ENCODE measurements at places on chromosomes 13 and 19.
A peak's percentile ranks its signal among the peaks of the same experiment; 100 is the strongest.

DNA sequence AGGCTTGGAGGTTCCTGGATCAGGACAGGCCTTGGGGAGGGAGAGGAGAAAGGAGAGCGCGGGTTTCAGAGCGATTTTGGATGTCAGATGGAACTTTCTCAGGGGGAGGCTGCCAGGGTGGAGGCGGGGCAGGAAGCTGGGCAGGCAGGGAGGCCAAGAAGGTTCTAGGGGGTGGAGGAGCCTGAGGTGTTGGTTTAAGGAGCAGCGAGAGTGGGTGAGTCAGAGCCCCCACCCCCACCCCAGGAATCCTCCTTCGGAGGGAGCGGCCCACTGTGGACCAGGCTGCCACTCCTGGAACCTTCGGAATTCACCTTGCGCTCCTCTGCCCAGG is 15.9 kb upstream of the NOP53 start:
- no peak for DNase-seq

- DNase-seq = no peak
Measured at GRCh38 chr13:45630791-45631190, 15.3 kb upstream of the ERICH6B start.

DNA sequence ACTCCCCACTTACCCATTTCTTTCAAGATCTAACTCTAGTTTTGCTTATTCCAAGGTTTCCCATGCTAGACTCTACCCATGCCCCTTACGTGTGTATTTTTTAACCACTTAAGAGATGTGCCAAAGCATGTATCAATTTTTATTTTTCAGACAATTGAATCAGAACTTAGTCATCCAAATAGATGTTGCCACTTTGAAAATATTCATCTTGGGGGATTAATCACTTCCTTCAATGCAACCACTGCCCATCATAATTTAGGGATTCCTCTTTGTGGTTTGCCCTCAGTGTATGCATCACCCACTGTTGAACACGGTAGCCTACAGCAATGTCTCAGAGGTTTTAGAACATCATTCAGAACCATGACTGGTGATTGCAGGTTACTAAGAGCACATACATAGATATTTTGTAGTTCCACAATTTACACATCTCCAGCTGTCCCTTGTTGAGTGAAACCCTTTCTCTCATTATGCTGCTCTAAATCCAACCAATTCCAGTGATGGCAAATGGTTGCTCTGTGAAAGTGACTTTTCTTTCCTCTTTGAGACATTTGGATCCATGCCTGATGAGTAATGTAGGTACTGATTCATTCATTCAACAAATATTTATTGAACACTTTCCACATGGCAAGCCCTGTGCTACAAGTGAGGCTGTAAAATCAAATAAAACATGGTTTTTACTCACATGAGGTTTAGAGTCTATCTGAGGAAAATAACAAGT is 60.6 kb upstream of the SERP2 start:
- DNase-seq = no peak

- no peak for DNase-seq
Measured at GRCh38 chr19:39826311-39826945, 7.5 kb downstream of the DYRK1B start.

DNA sequence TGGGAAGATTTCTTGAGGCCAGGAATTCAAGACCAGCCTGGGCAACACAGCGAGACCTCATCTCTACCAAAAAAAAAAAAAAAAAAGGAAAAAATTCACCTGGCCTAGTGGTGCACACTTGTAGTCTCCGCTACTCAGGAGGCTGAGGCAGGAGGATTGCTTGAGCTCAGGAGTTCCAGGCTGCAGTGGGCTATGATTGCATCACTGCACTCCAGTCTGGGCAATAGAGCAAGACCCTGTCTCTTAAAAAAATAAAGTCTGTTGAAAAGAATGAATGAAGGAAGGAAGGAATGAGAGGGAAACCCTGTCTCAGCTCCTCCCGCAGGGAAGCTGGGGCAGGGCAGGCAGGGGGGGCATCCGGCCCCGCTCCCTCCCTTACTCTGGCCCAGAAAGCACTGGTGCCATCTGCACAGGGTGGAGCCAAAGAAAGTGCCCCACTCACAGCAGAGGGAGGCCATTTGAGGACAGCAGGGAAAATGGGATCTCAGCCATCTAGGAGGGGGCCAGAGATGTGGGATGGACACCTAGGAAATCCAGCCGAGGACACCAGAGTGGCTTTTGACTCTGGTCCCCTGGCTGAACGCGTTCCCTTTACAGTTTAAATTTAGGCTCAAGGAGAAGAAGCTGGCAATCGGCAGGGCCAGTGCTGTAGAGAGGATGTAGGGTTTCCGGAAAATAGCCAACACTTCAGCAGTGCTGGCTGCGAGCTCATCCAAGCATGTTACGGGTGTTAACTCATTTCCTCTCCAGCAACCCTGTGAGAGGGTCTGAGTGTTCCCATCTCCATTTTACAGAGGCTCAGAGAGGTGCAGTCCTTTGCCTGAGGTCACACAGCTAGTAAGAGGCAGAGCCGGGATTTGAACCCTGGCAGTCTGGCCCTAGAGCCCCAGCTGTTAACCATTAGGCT is 3.6 kb upstream of the HPN start:
- DNase-seq = peak; percentile 16

- no peak for DNase-seq
Measured at GRCh38 chr19:48953990-48954594, 583 bp upstream of the BAX start.

- no peak for DNase-seq
Measured at GRCh38 chr13:57345526-57345925, 178.5 kb downstream of the PRR20E start.

GRCh38 chr13:62524498-62524897 is 1108.8 kb upstream of the PCDH20 start:
- DNase-seq = peak; percentile 37

GRCh38 chr19:28940751-28941500 is 272.0 kb downstream of the UQCRFS1 start:
- DNase-seq = no peak

DNA sequence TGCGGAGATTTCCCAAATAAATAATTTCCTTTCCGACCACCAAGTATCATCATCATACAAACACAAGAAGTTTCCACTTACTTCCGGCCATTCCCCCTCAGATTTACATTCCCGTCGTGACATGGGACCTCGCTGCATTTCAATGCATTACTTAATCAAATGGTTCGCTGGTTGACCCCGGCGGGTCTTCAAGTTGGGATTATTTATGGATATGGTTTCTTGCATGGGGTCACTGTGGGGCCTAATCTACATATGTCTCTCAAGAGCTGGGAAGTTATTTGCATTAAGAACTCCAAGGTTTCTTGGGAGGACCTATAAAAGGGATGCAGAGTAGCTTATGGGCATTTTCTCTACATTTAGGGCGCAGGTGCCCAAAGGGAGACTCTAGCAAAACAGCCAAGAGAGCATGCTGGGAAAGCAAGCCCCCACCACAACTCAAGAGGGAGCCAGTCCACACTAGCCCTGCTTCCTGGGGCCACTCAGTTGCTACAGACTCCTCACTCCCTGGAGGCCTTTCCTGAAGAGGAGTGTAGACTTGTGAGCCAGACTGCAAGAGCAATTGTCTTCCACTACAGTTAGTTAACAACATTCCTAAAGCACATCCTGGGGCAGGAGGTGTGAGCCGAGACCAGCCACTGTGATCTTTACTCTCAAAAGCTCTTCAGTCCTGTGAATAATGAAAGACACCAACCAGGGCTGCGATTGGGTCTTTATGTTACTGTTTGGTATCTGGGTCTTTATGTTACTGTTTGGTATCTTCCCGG is 125.3 kb downstream of the KATNAL1 start:
- no peak for DNase-seq

- DNase-seq = no peak
Measured at GRCh38 chr13:96835546-96835945, 158.7 kb downstream of the OXGR1 start.

DNA sequence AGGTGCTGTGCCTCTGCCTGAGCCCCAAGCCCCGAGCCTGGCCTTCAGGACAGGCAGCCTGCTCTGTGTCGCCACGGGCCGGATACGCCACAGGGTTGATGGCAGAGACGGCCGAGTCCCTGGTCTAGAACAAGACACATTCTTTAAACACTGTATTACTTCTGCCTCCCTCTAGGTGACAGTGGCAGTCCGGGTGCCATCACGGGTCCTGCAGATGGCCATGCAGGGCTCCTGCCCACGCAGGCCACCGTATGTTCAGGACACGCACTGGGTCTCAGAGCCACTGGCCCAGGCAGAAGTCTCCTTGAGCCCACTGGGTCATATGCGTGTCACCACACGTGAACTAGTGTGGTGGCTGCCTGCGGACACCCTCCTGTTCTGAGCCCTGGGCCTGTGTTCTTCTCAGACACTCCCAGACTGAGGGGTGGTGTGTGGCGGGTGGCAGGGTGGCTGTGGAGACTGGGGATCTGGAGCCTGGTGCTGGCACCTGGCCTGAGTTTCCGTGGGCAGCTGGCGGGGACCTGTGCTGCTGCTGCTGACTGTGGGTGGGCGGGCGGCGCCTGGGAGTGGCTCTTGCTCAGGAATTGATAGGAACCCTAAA is 4.4 kb downstream of the PLEKHJ1 start:
- peak; percentile 25 for DNase-seq

- no peak for DNase-seq
Measured at GRCh38 chr13:52949742-52950141, 78.9 kb upstream of the OLFM4 start.

DNA sequence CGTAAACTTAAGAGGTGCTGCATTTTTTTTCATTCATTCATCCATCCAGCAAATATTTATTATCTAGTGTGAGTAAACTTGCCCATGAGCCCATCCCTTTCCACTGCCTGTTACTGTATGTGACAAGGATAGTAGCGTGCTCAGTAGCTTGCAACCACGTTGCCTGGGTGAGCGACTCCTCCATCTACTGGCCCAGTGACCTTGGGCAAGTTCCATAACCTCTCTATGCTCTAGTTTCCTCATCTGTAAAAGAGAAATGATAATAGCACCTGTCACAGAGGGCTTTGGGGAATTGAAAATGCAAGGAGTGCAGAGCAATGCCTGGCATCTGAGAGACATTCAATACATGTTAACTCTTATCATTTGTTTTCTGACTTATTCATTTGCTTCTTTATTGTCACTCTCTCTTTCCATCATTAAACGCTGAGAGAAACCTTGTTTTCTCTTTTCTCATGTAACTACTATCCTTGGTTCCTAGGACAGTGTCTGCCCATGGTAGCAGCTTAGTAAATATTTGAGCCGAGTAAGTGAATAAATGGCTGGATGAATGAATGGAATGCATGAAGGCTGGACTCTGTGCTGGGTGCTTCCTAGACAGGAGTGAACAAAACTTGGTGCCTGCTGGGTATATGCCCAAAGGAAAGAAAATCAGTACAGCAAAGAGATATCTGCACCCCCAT is 19.9 kb downstream of the LRCH1 start:
- DNase-seq = no peak

- DNase-seq = no peak
Measured at GRCh38 chr13:97015661-97016350, 21.5 kb upstream of the OXGR1 start.

DNA sequence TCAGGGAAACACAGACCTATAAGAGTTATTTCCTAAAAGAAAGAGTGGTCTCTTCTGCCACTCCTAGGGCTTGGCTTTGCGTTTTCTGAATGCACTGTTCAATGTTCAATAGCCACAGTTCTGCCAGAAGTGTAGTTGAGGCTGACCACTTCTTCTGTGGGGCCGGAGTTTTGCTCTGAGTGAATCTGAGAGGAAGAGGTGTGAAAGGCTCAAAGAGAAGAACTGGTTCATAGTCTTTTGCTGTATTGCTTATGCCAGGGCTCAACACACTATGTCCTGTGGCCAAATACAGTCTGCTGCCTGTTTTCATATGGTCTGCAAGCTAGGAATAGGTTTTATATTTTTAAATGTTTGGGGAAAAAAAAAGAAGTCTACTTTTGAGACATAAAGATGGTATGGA is 128.2 kb downstream of the STOML3 start:
- no peak for DNase-seq

DNA sequence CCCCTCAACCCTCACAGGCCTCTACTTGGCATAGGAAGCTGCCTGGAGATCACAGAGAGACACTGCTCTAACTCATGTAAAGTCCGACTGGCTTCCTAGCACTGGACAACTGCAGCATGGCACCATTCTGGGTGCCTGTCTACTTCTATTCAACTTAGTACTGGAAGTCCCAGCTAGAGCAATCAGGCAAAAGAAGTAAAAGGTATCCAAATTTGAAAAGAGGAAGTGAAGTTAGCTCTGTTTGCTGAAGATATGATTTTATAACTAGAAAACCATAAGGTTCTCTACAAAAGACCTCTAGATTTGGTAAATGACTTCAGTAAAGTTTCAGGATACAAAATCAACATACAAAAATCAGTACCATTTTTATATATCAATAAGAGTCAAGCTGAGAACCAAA is 1017.6 kb downstream of the PCDH9 start:
- DNase-seq = no peak

- no peak for DNase-seq
Measured at GRCh38 chr13:111906816-111907215, 160.1 kb upstream of the SOX1 start.

- DNase-seq = no peak
Measured at GRCh38 chr19:12513531-12514061, 29.0 kb upstream of the ZNF709 start.

DNA sequence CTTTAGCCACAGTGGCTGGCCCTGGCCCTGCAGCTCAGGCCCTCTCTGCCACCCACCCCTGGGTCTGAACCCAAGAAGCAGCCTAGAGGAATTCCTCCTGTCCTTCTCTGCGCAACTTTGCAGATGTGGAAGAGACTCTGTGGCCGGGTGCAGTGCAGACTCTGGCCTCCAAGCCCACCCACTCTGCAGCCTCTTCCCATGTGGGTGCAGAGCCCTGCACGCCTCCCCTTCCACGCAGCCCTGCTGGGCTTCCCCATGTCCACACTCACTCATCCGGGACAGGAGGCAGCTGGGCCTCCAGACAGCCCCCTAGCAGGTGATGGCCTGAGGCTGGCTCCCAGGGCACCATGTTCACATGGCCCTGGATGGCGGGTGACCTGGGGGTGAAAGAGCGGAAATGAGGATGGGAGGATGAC is 2.5 kb downstream of the TEX29 start:
- no peak for DNase-seq

DNA sequence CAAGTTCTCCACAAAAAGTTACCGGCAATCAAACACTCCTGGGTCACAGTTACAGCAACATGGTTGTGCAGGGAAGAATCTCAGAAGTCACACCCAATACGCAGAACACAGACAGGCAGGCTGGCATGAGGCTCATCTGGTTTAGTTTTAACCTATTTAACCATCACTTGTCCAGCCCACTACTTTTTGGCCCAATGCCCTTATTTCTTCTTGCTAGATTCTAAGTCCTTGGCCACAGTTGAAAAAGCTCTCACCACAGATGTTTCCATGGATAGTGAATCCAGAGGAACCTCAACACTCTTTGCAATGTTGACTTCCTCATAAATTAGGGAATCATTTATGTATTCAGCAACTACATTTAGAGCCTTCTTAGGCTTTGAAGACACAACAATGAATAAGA is 50.7 kb upstream of the FNDC3A start:
- DNase-seq = no peak

DNA sequence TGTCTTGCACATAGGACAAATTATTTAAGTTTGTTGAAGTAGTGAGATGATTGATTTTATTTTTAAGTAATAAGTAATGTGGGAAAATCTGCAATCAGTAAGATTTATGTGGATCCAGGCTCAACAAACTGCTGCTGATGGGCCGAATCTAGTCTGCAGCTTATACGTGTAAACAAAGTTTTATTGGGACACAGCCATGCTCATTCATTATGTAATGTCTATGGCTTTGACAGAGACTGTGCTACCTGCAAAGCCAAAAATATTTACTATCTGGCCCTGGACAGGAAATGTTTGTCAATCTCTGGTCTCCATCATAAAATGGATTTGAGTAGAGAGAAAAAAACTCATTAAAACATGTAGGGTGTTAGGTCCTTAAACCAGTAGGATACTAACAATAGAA is 728.0 kb downstream of the GPC5 start:
- no peak for DNase-seq

- DNase-seq = no peak
Measured at GRCh38 chr19:32811151-32811550, 58.4 kb downstream of the SLC7A9 start.
